ENCODE measurements at places on chromosomes 4 and X.

- no peak for DNase-seq
These were observed 1.2 kb downstream of the NPNT start for GRCh38 chr4:105896461-105896942.

DNA sequence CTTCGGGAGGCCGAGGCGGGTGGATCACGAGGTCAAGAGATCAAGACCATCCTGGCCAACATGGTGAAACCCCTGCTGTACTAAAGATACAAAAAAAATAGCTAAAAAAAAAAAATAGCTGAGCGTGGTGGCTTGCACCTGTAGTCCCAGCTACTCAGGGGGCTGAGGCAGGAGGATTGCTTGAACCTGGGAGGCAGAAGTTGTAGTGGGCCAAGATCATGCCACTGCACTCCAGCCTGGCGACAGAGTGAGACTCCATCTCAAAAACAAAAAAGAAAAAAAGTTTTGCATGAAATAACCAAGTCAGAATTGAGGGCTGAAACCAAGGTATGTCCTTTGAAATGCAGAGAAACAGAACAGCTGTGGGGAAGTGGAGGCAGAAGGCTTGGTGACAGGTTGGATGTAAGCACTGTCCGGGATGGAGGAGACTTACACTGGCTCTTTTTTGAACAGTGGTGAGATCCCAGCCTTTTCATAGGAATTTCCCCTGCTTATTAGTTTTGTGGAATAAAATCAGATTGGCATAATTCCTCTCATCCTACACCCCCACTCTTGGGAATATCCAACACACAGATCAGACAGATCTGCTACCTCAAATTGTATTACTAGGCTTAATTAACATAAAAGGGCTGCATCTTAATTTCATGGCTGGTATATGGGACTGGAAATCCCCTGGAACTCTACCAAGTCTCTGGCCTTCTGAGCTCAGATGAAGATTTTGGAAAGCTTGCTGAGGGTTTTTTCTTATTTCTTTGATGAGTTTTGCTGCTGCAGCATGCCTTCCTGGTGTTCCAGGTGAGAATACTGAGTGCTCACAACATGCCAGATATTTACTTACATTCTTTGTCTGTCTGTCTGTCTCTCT lies 18.8 kb upstream of the C4orf36 start:
- no peak for DNase-seq

DNA sequence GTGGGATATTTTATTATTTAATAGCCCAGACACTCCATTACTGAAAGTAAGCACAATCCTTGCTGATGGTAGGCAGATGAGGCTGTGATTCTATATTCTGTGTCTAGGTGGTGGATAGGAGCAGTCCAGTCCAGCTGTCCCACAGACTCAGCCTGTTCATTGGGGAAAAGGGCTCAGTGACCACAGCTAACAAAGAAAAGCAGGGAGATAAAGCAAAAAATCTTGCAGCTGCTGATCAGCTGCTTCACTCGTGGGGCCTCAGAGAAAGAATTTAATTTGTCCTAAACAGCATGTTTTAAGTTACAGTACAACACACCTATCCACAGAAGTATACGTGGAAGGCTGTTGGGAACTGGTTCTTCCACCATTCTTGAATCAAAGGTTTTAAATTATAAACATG lies 40.7 kb upstream of the ANK2 start:
- no peak for DNase-seq

DNA sequence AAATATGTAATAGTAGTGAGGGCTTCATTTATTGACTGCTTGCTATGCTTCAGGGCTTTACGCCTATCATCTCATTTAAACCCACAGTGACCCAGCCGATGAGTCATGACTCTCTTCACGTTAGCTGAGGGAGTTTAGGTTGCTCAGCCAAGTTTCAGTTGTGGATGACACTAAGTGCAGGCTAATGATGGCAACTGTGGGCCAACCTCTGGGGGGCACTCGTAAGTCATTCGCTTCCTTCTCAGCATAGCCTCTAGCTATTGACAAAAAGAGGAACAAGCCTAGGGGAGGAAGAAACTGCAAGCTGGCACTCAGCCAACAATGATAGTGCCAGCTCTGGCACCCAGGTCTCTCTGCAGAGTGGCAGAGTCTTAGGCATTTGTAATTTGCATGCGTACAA lies 325.0 kb downstream of the ARHGAP10 start:
- DNase-seq: no peak

- no peak for DNase-seq
These were observed 1269.0 kb downstream of the FSTL5 start for GRCh38 chr4:160894809-160895208.

- no peak for DNase-seq
These were observed 57.2 kb upstream of the MTMR1 start for GRCh38 chrX:150635952-150636351.

DNA sequence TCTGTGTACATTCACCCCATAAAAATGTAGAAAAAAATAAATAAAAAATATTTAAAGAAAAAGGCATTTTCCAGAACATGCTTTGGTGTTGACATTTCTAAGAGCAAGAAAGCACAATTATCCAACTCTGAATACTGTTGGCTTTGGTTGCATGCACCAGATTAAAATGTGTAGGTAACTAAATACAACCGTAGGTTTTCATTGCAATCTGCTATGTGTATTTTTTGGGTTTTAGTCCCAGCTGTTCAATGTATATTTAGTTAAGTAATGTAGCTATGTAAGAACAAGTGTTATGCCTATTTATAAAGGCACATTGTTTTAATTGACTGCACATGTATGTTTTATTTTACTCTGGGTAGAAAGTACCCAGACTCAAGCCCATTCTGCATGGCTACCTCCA lies 108.1 kb upstream of the PAQR3 start:
- DNase-seq: no peak

- DNase-seq: no peak
These were observed 75.5 kb downstream of the ANXA10 start for GRCh38 chr4:168167714-168168284.

GRCh38 chr4:95957759-95958158 lies 117.9 kb downstream of the PDHA2 start:
- no peak for DNase-seq

GRCh38 chr4:124631760-124632159 lies 80.8 kb downstream of the ANKRD50 start:
- DNase-seq: no peak

GRCh38 chrX:82742351-82742750 lies 765.7 kb upstream of the POU3F4 start:
- DNase-seq: no peak

Data from putamen (tissue), 1 donor.